ENCODE measurements at places on chromosomes 12 and 14.

DNA sequence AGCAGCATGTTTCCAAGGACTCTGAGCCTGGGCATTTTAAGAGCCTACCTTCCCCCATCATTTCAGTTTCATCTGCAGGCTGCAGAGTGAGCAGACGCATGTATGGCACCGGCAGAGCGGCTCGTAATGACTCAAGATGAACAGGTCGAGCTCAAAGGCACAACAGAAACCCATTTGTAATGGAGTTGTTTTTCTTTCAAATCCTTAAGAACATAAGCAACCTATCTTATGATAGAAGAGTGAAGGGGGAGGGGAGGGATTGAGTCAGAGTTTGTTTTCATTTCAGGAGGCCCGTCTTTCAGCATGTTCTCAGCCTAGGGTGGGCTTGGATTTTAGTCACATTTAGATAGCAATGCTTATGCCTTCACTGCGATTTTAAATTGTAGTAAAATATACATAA, 54.9 kb upstream of the CISTR start:
- no peak for DNase-seq

DNA sequence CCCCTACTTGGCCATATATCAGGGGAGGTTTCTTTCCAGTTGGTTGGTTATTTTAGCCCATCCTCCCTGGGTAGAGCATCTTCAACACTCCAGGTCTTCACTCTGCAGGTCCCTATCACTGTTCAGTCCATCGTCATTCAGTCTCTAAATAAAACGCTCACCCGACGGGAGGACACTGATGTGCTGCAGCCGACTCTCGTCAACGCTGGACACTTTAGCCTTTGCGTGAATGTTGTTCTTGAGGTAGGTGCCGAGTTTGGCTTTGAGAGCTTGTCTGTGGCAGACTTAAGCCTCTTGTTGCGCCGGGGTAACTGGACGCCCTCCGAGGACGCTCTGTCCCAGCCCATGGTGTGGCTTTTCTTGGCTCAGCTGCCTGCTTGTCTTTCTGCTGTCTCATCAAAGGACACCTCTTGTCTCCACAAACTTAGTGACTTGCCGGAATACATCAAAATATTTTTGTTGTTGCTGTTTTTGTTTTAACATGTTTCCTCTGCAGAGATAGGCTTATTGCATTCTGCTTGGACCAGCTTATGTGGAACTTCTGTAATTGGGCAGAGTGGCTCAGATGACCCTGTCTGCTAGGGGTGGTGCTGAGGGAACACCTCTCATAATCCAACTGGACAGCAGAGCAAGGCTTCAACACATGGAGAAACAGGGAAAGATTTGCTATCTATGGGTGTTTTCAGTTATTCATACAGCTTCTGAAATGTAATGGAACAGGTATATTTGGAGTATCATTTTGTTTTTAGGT, 26.5 kb downstream of the TCTN1 start:
- DNase-seq, result no peak

DNA sequence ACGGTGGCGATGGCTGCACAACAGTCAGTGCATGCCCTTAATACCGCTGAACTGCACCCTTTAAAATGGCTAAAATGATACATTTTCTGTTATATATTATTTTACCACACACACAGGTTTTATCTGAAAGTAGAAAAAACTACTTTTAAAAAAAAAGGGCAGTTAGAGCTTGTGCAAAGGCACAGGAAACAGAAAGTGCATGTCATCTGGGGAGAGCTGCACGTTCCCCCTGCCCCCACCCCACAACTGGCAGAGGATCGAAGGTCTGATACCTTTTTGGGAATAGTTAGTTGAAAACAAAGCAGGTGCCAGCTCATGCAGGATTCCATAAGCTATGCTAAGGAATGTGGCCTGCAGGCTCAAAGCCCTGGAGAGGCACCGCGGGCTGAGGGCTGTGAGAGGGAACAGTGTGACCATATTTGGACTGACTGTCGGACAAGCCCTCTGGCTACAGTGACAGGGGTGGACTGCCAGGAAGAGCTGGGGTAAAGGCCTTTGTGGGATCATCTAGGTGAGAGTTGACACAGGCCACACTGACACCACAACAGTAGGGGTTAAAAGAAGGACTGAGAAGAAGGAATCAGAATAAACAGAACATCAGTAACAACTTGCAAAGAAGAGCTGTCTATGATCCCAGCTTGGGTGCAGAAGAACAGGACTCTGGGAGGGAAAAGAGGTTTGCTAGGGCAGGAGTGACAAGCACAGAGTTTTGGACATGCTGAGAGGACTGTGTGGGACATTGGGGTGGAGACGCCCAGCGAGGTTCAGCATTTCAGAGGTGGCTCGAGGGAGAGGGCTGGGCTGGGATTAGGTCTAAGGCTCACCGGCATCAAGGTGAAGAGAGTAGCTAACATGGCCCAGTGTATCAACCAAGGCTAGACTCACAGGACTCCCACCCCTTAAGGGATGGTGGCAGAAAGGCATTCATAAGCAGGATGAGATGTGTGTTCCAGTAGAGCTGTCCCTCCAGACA, 54.6 kb downstream of the ACTN1 start:
- peak; percentile 63 for DNase-seq

DNA sequence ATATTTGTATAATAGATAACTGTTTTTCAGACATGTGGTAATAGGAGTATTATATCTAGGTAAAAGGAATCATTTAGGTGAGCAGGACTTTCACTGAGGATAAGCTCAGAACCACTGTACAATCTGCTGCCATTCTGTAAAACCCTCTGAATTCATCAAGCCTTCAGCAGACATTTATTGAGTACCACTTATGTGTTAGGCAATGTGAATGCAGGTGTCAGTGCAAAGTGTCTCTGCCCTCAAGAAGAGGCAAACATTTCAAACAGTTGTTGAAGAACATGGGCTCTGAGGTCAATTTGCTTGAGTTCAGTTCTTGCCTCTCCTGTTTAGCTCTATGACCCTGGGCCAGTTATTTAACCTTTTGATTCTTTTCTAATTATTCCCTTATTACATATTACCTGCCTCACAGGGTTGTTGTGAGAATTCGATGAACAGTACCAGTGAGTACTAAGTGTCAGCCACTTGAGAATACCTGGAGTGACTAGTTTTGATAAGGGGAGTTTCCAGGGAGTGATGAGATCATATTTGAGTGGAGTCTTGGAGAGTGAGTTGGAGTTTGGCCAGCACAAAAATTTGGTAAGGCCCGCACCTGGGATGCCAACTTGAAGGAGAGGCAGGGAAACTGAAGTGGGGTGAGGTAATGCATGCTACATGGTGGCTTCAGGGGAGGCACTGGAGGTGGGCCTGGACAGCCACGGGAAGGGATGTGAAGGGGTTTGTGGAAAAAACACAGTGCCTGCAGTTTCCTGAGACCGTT, 33.7 kb downstream of the RASSF8 start:
- DNase-seq, result no peak

GRCh38 chr12:24888813-24889212, 60.1 kb downstream of the BCAT1 start:
- DNase-seq, result no peak

DNA sequence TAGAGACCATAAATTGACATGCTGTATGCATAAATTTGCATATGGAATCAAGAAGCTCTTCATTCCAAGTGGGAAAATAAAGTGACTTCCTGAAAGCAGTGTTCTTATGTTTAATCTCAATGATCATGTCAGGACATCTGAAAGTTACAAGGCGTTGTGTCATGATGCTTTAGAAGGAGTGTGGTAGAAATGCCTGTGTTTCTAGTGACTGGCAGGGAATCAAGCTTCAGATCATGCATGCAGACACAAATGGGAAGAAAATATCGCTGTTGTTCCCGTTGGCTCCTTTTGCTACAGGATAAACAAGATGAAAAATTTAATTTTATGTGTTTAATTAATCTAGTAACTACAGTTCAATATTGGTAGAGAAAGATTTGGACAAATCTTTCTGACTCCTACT, 298.1 kb upstream of the SYT1 start:
- DNase-seq, result no peak

- no peak for DNase-seq
Observed at GRCh38 chr12:66603461-66603860, 75.4 kb downstream of the GRIP1 start.

- DNase-seq, result no peak
Observed at GRCh38 chr12:131900397-131900796, 6.0 kb downstream of the ULK1 start.

- DNase-seq, result no peak
Observed at GRCh38 chr14:68442828-68443629, 349.8 kb downstream of the ZFP36L1 start.

DNA sequence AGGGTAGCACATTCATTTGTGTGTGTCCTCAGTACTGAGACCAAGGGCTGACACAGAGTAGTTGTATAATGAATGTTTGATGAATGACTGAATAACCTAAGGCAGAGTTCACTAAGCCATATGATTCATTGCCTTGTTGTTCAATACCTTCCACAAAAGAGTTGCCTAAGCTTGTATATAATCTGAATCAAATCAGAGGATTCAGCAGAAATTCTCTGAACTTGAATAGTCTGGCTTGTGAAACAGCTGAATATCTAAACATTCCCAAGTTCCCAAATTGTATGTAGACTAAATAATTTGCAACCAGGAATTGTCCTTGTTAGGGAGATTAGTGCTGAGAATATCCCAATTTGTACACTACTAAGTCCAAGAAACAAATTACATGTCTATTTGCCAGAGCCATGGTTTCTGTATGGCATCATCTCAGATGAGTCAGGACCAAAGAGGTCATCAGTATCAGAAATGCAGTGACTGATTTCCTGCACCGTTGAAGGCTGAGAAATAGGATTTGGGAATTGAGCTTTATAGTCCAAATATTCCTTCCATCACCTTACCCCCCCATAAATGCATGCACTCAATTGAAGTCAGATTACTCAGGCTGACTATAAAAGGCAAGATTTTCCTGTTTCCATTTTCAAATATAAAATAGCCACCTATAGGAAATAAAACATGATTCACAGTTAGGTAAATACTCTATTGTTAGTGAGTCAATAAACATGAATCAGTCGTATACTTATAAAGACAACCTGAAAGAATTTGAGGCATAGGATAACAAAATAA, 168.7 kb downstream of the PHLDA1 start:
- DNase-seq, result no peak

GRCh38 chr14:61304688-61305087, 16.7 kb upstream of the PRKCH start:
- no peak for DNase-seq

- DNase-seq, result peak; percentile 75
Observed at GRCh38 chr14:54691525-54692283, 124.8 kb downstream of the SAMD4A start.

DNA sequence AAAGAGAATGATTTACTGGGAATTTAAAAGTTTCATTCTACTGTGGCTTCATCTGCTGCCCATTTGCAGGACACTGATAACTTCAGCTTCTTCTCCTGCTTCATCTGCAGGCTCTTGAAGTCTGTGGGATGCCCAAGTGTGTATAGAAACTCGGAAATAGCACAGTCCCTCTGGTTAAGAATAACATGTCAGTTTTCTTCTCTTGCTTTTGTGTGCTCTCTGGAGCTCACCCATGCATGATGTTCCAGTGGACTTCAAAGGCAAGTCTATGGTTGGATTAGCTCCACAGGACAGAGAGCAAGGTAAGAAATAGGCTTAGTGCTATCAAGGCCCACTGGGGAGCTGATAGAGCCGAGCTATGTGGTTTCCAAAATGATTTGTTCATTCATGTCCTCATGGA, 13.7 kb downstream of the RMST start:
- DNase-seq, result no peak

DNA sequence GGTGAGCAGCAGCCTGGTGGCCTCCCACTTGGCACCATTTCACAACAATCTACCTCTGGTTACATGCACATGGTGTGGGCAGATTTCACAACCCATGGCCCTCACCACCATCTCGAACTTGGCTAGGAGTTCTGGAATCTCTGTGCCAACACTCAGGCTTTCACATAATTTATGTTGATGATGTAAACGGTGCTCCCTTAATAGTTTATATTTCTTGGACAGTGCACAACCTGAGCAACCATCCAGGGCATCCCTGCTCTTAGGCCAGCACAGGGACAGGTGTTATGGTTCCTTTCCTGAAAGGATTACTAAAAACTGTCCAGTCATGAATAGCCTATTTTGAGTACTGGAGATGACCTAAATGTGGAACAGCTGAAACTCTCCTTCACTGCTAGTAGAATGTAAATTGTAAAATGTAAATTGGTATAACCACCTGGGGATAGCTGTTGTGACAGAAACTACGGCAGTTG, 28.6 kb downstream of the ABCB9 start:
- DNase-seq, result no peak

DNA sequence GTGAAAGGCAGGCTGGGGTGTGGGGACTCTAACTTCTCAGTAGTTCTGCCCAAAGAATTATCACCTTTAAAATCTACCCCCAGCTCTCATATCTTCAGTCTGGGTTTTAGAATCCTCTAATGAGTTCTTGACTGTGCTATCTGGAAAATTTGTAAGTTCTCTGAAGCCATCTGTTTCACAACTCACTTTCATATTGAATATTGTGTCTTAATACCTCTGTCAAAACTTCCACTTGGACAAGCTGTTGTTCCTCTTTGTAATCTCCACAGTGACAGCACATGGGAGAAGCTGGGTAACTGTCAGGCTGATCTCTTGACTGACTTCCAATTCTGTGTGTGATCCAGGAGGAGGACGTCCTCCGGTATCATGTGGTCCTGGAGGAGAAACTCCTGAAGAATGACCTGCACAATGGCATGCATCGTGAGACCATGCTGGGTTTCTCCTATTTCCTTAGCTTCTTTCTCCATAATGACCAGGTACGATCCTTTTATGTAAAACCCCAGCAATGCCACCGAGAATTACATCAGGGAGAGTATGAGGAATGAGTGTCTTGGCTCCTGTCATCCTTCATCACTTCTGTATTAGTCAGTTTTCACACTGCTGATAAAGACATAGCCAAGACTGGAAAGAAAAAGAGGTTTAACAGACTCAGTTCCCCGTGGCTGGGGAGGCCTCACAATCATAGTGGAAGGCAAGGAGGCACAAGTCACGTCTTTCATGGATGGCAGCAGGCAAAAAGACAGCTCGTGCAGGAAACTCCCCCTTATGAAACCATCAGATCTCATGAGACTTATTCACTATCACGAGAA, 111.9 kb downstream of the STAB2 start:
- no peak for DNase-seq

- DNase-seq, result no peak
Observed at GRCh38 chr12:102029141-102029540, 32.6 kb downstream of the WASHC3 start.

DNA sequence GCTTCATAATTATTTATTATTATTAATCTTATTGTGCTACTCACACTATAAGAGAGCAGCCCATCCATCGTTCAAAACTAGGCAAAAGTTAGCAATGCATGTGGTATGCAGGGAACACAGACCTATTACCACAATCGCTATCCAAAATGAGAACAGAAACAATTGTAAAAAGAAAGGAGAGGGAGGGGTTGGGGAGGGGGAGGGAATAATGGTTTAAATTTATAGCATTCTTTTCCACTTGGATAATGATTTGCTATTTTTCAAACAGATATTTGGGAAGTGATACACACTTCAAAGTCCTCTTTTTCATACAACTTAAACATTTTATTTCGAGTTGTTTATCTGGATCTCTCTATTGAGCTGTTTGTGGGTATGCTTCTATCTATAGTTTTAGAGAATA, 248.6 kb upstream of the SOX5 start:
- DNase-seq, result no peak

DNA sequence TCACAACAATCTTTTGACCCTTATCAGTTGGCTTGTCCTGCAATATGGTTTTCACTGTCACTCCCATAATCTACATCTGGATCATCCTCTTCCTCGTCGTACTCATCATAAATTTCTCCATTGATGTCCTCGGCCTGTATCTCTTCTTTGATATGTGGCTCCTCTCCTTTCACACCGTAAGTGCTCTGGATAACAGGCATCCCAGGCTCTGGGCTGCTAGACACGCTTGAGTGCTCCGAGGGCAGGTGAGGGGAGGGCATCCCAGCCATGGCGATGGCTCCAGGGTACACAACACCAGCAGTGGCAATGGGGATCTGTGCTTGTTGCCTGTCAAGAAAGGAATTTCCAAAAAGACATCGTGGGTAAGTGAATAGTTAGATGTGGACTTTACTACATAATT, 415.3 kb downstream of the SOX5 start:
- no peak for DNase-seq

All from iPS-NIHi11 (cell line).